Liver (tissue), 10 donors: ENCODE measurements at places on chromosomes 3 and 15. TPM values are rescaled to one million over a fixed set of nuclear protein-coding genes. Genes with fewer than 3 reads are reported as not detected.

Gene MOBP
- not detected for total RNA-seq

Gene RETNLB
- total RNA-seq: not detected

- DNase-seq: no peak
These were observed 27.7 kb downstream of the MAGI1 start for GRCh38 chr3:66010739-66011655.

GRCh38 chr3:48624767-48625166, 3.2 kb upstream of the TMEM89 start:
- no peak for DNase-seq

GRCh38 chr15:74977599-74977998, 17.8 kb upstream of the SCAMP5 start:
- no peak for DNase-seq

DNA sequence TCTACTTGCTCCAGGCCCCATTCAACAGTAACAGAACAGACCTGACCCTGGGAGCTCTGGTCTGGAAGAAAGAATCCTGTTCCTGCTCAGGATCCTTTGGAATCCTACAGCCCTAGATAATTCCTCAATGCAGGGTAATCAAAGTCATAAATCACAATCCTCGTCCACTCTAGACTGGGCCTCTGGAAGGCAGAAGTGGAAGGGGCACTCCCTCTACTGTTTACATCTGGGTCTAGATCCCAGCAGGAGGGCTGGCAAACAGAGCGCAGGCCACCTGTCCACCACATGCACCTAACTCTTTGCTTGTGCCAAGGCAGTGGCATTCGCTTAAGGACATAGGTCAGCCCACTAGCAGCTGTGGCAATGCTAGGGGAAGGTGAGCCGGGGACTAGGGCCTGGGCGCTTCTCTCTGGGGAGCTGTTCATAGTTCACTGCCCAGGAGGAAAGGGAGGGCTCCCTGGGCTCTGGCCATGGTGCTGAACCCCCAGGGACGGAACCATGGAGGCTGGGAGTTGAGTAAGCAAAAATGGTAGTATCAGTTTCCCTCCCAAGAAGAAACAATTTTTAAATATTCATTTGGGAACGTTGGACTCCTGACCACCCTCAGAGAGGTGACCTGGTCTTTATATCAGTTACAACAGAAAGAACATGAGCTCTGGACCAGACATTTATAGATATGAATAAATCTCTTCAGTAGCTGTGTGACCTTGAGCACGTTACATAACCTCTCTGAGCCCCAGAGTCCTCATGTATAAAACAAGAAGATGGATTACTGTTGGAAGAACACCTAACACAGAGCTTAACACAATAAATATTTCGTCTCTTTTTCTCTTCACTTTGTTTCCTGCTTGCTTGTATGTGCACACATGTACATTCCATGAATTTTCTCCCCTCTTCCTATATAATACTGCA, 90.2 kb downstream of the NTRK3 start:
- no peak for DNase-seq

DNA sequence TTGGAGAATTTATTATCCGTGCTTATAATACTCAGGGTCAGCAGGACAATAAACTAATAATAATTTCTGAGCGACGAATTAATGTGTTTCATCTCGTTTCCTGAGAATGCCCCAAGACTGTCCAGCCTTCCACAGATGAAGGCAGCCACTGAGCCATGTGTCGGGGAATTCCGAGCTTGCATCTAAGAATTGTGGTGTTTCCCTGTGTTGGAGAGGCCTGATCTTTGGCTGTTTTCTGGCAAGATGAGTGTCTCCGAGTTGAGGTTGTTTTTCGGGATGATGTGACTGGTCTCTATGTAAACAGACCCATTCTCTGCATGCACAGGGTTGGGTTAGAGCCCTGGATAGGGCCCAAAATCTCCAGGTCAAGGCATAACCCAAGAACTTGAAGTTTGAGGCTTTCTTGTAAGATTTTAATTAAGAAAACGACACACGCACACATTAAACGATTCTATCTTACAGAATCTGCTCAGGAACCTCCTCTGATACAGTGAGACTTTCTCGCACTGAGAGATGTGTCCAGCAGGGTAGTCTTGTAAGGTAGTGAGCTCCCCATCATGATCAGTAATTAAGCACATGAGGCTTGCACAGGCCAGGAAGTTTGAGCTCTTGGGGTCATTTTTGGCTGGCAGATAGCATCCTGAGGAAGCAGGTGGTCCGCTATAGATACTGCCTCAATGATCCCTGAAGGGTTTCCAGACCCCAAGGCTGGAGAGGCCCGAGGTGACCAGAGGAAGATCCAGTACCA, 14.4 kb downstream of the FGD5 start:
- no peak for DNase-seq

- DNase-seq: no peak
These were observed 64.3 kb downstream of the MINDY4B start for GRCh38 chr3:150840802-150841515.

GRCh38 chr3:82461049-82461889, 699.8 kb upstream of the GBE1 start:
- no peak for DNase-seq

DNA sequence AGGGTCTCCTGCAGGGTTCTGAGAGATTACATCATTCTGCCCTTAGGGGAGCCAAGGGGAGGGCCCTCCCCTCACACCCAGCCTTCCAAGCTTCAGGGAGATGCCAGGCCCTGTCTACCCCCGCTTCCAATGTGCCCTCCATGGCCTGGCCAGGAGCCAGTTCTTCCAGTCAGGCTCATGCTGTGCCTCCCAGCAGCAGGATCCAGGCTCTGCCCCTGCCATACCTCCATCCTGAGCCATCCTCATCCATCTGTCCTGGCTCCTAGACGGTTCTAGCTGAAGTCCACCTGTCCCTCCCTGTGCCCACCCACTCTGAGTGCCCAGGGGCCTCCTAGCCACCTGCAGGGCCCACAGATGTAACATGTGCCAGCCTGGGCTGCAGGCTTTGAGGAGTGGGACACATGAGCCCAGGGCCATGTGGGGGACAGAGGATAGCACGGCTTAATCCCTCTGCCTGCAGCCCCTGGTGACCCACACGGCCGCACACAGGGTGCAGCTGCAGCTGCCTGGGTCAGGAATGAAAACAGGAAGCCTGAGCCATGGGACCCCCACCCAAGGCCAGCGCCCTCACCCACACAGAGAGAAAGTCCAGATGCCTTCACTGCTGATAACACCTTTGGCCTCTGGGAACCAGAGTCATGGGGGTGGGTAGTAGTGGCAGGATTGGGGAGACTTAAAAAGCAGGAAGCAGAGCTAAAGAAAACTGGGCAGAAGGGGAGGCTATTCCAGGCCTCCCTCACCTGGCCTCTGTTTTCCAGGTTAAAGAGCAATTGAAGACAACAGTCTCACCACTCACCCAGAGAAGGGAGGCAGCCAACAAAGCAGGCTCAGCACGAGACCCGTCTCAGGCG, 11.8 kb downstream of the PLCD1 start:
- DNase-seq: no peak

- no peak for DNase-seq
These were observed 29.2 kb downstream of the PAQR9 start for GRCh38 chr3:142934128-142934886.

GRCh38 chr3:117563063-117563462, 853.5 kb downstream of the TUSC7 start:
- no peak for DNase-seq

Gene CNTN4
- total RNA-seq: 2.8 TPM

Gene SEMA3B
- 0.56 TPM for total RNA-seq

Gene NOX5
- under 0.01 TPM for total RNA-seq

DNA sequence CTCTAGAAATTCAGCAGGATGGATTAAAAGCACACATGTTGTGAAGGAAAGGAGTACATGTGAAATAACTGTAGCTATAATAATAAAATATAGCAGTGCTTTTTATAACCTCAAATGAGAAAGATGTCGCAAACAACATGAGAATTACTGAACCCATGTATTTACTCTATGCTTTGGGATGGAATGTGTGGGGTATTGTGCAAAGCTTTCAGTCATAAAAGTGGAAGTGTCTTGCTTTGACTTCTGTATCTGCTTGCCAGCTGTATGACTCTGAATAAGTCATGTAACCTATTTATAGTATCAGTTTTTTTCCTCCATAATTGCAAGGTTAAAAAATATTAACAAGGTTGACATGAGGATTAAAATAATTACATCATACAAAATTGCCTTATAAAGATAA, 519.3 kb upstream of the CADM2 start:
- no peak for DNase-seq

DNA sequence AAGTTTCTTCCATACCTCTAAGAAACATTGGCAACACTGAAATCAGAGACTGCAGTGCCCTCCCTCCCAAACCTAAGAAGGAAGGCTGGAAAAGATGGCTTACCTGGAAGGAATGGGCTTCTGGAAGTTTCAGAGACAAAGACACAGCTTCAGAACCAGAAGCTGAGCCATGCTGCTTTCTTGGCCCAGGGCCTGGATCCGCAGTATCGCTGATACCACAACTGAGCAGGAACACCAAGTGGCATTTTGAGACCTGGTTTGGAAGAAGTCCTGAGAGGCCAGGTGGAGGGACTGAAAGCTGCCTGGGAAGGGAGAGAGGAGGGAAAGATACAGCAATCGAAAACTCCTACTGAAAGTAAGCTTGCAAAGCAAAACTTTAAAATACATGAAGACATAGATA, 19.8 kb downstream of the GPR160 start:
- no peak for DNase-seq

GRCh38 chr3:72814308-72814707, 33.9 kb downstream of the SHQ1 start:
- DNase-seq: no peak

- DNase-seq: no peak
These were observed 3.0 kb downstream of the ZSCAN2 start for GRCh38 chr15:84603630-84604379.

Gene SACM1L
- total RNA-seq: 35.5 TPM

GRCh38 chr15:48516121-48516520, 129.4 kb downstream of the FBN1 start:
- DNase-seq: no peak

- no peak for DNase-seq
These were observed 86.0 kb upstream of the LPP start for GRCh38 chr3:188067932-188068331.

Gene DLEC1
- 0.09 TPM for total RNA-seq

DNA sequence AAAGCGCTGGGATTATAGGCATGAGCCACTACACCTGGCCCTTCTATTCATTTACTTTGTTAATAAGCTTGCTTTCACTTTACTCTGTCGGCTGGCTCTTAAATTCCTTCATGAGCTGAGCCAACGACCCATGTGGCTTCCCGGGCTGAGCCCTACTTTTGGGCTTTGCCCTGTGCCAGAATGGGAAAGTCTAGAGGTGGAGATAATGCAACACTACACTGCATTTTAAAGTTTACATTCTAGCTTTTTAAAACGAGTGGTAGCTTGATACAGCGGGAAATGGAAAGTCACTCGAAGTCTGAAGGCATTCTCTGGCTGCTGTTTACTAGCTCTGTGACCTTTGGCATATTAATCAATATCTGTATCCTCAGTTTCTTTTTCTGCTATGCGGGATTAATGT, 49.0 kb upstream of the ZNF280D start:
- no peak for DNase-seq

Gene GPR62
- total RNA-seq: 0.08 TPM

DNA sequence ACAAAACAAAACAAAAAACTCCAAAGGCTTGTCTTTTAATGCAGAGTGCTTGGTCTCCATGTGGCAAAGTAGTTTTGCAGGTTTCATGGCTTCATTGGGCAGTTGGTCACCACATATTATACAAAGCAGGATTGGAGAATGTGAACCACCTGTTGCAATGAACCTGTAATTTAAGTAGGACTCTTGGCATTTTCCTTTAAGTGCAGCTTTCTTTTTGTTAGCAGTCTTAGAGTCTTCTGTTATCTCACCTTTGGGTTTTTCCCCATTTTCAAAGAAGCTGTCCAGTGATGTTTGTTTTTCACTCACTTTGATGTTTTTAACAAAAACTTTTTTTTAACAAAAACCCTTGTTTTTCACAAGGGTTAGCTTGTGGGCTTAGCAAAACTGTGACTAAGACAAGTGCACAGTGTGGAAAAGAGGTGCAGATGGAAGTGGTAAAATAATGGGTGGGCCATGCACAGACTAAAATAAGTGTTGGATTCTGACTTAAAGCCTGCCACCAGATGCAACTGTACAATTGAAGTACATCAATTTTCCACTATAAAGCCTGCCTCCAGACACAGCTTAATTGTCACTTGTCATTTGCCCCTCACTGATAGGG, 2.9 kb upstream of the PLSCR1 start:
- DNase-seq: no peak

DNA sequence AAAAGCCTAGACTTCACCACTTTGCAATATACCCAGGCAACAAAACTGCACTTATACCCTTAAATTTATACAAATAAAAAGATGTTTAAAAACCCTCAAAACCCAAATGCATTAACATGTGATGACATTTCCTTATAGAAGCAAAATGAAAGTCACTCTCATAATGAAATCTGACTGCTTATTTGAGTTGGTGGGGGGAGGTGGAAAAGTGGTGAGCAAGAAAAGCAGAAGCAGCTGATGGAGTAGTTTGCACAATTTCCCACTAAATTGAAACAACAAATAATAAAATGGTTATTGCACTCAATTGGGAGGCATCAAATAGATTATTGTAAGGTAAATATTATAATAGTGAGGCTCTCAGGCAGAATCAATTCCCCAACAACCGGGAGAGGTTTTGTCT, 54.0 kb upstream of the GADL1 start:
- no peak for DNase-seq

DNA sequence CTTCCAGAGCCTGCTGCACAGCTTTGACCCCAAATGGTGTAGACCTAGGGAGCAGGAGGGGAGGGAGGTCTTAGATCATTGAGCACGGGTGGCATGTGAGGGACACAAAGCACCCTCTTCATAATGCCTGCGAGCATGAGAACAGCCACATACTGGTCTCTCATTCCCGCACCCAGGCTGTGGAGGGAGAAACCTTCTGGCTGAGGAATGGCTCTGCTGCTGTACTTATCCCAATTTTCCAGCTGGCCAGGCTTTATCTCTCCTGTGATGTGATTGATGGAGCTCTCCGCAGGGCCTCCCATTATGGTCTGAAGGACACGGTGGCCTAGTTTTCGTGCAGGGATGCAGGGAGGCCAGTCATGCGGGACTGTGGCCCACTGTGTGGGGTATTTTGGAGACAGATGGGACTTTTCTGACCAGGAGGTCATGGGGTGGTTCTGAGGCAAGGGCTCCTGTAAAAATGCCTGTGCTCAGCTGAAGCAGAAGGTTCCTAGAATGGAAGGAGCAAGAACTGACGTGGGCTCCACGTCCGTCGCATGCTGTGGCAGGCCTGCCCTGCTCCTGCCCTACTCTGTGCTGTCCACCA, 251.5 kb downstream of the PLCL2 start:
- no peak for DNase-seq

GRCh38 chr3:65144791-65145351, 457.1 kb upstream of the ADAMTS9 start:
- DNase-seq: no peak

Gene LRRFIP2
- total RNA-seq: 56.9 TPM

Gene SLC6A20
- not detected for total RNA-seq

- peak; percentile 57 for DNase-seq
These were observed 38.5 kb upstream of the LIPC start for GRCh38 chr15:58393241-58393662.

Gene ZNF592
- 10.6 TPM for total RNA-seq
